ENCODE measurements at places on chromosomes 2 and 18.

DNA sequence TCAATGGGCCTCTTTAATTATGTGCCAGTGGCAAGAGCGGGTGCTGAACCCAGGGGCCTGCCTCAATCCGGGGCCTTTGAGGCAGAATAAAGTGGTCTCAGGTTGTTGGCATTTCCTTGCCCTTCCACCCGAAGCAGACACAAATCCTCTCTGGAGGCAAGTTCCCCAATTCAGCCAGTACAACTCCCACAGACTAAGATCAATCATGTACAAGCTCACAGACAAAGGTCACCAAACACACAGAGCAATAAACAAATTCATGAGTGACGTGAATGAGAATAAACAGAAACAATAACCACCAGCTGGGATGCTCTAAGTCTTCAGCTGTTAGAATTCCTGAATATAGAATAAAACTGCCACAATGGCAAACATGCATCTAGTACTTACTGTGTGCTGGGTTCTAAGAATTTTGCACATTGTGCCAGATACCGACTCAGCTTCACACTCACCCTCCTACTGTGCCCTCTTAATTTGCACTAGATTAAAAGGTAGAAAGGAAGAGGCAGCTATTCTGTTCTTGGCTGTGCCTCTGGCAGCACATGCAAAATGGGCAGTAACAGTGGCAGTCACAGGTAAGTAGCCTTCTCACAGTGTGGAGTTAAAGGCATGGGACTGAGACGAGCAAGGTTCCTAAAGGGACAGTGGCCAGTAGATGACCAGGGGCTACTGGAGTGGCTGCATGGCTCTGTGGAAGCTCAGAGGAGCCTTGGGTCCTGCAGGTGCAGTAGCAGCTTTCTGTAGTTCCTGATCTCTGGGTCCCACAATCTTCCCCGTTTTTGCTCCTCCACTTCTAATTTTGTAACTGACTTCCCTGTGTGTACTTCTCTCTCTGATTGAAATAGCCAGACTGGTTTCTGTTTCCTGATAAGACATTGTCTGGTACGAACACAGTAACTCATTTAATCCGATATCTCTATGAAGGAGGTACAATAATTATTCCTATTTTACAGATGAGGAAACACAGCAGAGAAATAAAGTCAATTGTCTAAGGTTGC, 34.6 kb upstream of the IL1B start:
- no peak for DNase-seq

GRCh38 chr2:42141687-42142546, 27.2 kb upstream of the EML4 start:
- no peak for DNase-seq

GRCh38 chr2:33366473-33366872, 110.0 kb upstream of the RASGRP3 start:
- no peak for DNase-seq

GRCh38 chr18:58370612-58371011, 258.3 kb downstream of the ALPK2 start:
- no peak for DNase-seq

DNA sequence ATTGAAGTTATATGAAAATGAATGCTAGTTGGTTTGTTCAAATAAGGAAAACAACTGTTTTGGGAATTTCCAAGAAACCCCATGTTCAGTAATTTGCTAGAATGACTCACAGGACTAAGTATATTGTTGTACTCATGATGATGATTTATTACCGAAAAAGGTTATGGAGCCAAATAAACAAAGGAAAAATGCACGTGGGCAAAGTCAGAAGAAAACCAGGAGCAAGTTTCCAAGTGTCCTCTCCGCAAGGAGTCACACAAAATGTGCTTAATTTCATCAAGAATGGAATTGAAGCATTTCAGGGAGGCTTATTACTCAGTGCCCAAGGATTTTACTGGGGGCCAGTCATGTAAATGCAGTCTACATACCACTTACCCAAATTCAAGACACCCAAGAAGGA, 1652.4 kb upstream of the TMEFF2 start:
- no peak for DNase-seq

DNA sequence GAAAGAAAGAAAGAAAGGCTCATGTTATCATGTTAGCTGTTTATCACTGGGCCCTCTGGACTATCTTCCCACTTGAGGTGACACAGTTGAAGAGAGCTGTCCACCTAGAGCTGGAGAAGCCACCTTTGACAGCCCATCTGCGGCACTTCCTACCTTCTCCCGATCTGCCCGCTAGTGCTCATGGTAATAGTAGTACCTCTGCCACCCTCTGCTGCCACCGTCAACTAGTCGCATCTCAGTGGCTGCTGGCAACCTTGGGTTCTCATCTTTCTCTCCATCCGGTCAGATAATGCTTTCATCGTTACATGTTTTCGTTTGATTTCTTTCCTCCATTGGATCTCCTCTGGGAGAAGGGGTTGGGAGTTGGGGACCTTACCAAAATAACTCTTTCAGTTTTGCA, 63.2 kb upstream of the COPS8 start:
- no peak for DNase-seq

DNA sequence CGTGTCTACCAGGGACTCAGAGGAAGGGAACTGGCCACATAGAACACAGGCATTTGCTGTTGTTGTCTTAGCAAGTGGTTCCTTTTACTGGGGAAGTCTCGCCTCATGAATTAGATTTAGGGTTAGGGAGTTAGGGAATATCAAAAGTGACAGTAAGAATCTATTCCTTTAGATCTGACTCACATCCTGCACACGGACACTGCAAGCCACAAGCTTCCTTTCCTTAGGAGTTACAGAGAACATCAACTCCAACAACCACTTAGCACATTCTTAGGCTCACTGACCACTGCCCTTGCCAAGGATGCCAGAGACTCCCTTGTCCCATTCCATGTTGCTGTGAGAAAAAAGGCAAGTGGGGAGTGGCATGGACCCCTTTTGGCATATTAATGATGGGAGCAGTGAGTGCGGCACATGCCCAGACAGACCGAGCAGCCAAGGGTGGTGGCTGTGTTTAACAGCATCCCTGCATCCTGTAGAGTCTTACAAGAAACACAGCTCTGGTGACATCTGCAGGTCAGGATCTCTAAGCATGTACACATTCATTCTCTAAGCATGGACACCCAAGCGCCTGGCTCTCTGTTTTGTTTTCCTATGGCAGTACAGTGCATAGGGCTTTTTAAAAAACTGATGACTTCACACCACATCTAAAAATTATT, 745.6 kb upstream of the RAB6C start:
- no peak for DNase-seq

- no peak for DNase-seq
These were observed 31.6 kb upstream of the NCK2 start for GRCh38 chr2:105712981-105713596.

- DNase-seq, result no peak
These were observed 143.5 kb upstream of the LMAN1 start for GRCh38 chr18:59502274-59503175.

DNA sequence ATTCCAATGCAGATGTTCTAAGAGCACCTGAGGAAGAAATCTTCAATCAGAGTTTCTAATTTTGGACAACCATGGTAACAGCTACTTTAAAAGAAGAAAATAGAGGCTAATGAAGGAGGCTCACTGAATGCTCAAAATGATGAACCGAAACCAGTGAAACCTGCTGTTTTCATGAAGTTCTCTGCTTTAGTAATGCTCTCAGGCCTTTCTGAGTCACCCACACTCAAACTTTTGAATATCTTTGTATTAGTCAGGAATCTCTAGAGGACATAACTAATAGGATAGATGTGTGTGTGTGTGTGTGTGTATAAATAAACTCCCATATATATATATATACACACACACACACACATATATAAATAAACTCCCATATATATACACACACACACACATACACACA, 76.9 kb upstream of the RIT2 start:
- DNase-seq, result no peak

DNA sequence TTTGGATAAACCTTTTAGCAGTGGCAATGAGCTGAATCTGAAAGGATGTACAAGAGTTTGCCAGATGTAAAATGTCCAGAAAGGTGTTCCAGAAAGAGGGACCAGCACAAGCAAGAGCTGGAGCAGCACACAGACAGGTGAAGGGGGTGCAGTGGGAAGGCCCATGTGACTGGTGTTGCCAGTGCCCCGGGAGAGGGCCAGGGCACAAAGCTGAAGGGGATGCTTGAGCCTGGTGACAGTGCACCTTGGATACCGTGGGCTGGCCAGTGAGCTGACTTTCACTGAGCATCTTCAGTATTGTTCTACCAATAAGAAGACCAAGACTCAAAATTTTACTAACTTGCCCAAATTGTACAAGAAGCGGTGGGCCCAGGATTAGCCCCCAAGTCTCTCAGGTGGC, 132.3 kb upstream of the ALPP start:
- no peak for DNase-seq

DNA sequence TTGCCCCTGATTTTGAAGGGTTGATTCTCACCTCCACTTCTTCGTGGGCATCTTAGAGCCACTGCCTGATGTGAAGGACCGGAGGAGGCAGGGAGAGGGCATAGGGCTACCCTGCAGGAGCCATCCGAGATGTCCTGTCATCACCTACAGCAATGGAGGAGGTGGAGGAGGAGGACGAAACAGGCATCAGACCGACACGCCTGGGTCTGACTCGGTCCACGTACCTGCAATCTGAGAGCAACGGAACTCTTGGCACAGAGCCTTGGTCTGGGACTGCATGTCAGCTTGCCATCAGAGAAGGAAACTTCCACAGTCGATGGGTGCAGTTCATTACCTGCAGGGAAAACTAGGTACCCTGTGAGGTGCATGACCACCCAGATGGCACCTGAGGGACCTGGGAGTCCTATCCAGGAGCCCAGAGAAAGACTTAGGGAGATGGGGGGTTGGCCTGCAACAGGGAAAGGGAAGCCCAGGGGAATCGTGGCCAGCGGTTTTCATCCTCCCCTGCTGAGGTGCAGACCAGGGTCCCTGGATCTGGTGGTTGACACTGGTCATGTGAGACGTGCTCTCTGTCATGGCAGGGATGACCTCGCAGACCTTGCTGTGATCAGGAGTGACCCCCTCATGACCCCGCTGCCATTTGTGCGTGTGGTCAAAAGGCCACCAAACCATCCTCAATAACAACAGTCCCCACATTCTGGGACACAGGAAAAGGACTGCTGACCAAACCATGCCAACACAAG, 190.8 kb downstream of the SEPTIN10 start:
- DNase-seq, result no peak

DNA sequence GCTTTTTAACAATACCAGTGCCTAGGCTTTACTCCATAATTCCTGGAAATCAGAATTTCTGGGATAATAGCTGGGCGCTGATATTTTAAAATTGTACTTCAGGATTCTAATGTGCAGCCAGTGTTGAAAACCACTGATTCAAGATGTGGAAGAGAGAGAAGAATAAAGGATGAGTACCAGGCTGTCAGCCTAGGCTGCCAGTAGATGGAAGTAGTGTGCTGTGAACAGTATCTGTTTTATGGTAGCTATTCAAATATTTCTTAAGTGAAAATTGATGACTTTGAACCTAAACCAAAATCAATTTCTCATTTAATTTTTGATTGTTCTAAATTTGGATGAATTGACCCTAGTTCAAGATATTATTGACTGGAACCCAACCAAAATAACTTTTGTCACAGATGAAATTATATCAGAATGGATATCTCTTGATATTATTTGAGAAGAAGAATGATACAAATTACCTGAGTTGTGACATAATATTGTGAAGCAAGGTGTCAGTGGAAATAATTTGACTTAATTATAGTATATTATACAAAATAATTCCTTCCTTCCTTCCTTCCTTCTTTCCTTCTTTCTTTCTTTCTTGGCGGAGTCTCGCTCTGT, 88.0 kb downstream of the COMMD1 start:
- DNase-seq, result peak; percentile 11

GRCh38 chr2:173537694-173538093, 183.0 kb downstream of the CDCA7 start:
- DNase-seq, result no peak

- no peak for DNase-seq
These were observed 8.1 kb downstream of the ECEL1 start for GRCh38 chr2:232479341-232480200.

- no peak for DNase-seq
These were observed 157.7 kb downstream of the HNMT start for GRCh38 chr2:138121666-138122661.

DNA sequence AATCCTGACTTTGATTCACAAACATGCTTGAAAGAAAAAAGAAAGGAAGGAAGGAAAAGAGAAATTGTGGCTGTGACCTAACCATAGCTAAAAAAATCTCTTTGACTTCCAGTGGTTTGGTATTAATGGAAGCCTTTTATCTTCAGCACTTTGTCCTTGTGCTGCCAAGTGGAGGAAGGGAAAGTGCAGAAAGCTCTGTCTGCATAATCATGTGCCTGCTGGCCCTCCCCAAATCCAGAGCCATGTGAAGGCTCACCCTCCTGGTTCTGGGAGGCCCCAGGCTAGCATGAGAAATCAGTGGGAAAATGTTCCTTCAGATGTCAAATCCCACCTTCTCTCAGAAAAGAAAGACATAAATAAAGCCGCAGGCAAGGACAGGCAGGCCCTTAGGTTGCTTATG, 48.3 kb upstream of the BMPR2 start:
- DNase-seq, result no peak

DNA sequence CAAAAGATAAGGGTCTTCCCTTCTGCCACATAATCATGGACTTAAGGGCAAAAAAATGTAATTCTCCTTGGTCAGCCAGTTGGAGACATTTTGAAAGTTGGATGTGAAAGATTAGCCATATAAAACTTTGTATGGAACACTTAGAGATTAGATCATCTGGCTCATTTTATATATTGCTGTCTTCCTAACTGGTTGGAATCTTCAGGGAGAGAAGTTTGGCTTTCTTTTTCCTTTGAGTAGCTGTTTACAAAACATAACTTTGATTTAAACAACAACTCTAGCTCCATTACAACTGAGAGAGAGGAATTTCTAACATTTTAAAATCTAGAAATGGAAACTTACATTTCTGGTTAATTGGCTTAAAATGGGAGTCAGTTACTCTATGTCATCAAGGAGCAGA, 132.7 kb downstream of the RDH14 start:
- no peak for DNase-seq

DNA sequence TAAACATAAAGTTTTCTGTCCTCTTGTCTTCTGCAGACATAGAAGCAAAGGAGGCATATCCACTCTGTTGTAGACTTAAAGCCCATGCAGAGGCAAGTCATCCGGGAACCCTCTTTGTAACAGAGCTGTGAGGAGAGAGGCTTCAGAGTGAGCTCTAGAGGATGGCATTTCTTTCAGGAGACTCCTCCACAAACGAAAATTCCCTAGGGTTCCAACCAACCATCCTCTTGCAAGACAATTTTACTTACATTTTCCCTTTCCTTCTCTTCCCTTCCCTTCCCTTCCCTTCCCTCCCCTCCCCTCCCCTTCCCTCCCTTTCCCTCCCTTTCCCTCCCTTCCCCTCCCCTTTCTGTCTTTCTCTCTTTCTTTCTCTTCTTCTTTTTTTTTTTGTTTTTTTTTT, 446.3 kb upstream of the MAP2 start:
- DNase-seq, result no peak

Measured in naive thymus-derived CD4-positive, alpha-beta T cell (primary cell).